Osteocyte (in vitro differentiated cells): ENCODE measurements at places on chromosomes 13 and 19. TPM values are rescaled to one million over a fixed set of nuclear protein-coding genes. Genes with fewer than 3 reads are reported as not detected.

The PGLYRP1 gene
- not detected in 2 replicates for total RNA-seq

The KLK4 gene
- total RNA-seq = not detected in 2 replicates

The CABP5 gene
- total RNA-seq = not detected in 2 replicates

DNA sequence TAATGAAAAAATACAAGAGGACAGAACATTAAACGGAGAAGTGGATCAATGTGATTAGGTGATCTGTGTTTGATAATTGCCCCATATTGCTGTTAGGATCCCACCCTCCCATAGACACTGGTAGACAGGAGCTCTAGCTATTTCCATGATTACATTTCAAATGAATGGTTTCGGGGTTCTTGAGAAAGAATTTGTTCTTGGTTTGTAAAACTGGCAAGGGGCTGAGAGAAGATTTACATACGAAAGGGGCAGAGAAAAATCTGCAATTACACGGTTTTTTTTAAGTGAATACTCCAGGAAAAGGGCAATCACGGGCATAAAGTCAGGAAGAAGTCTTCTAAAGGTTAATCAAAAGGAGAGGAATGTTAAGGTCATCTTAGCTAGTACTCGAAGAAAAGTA is 2125.7 kb upstream of the PCDH20 start:
- DNase-seq = no peak

GRCh38 chr13:30037766-30038165 is 187.3 kb upstream of the UBL3 start:
- no peak for DNase-seq

- no peak for DNase-seq
Measured at GRCh38 chr13:41017817-41018601, 1.1 kb downstream of the ELF1 start.

- no peak for DNase-seq
Measured at GRCh38 chr19:50702871-50703829, 16.5 kb downstream of the SHANK1 start.

The CYSLTR2 gene
- total RNA-seq = not detected in 2 replicates

- no peak for DNase-seq
Measured at GRCh38 chr13:24038841-24039330, 121.6 kb upstream of the SPATA13 start.

- no peak for DNase-seq
Measured at GRCh38 chr13:77300176-77301037, 26.5 kb downstream of the MYCBP2 start.

The IGFL3 gene
- total RNA-seq = not detected in 2 replicates

DNA sequence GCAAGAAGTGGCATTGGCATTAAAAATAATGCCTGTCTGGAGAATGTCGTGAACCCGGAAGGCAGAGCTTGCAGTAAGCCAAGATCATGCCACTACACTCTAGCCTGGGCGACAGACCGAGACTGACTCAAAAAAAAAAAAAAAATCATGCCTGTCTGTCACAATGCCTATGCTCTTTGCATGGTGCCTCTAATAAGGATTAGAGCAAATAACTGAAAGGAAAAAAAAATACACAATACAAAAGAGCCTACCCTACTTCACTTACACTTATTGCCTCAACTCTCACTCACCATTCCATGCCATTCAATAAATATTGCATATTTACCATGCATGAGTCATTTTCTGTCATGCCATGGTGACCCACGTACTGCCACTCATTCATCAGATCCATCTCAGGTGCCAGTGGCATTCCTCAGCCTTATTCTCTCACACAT is 49.1 kb downstream of the TBC1D4 start:
- no peak for DNase-seq

DNA sequence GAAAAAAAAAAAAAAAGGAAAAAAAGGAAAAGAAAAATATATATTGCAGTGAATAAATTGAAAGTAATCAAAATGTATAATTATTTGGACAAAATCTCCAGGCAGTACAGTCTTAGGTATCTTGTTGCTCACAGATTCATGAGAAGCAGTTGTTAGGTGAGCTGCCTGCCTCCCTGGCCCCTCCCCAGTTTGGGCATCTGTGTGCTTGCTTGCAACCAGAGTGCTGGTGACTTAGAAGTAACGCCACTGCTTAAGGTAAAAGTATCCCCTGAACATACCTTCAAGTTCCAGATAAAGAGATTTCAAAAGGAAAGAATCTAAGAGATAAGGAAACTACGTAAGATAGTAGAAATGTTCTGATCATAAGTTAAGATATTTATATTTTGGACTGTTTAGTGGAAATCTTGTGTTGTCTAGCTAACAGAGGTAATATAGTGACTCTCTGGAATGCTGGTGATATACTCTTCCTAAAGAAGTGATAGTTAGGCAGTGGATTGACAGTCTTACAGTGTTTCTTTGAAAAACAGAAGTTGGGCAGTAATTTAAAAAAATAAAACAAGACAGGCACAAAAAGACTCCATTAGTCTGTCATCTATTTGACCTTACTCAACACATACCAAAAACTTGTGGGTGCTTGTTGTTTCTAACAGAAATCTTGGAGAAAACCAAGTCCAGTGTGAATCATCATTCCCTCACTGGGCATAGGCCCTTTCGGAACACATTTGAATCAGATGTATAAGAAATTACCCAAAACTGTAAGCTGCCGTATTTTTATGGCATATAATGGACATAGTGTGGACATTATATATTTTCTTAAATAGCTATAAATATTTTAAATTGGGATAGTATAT is 38.3 kb upstream of the KCTD4 start:
- DNase-seq = no peak

DNA sequence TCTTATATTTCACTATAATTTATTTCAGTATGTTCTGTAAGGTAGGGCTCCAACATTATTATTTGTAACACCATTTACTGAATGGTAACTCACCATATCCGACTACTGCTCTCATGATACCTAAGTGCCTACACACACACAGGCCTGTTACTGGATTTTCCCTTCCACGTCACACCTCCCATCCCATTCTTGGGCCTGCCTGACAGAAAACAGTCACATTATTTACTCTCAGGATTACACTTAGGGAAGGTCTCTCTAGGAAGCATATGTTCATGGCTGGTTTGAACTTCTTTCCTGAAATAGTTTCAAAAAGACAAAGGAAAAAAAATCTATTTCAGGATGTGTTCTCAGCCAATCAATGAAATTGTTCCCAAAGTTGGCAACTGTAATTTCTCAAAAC is 102.3 kb upstream of the DOCK9 start:
- no peak for DNase-seq

GRCh38 chr13:52845766-52846566 is 2.5 kb downstream of the PCDH8 start:
- no peak for DNase-seq

DNA sequence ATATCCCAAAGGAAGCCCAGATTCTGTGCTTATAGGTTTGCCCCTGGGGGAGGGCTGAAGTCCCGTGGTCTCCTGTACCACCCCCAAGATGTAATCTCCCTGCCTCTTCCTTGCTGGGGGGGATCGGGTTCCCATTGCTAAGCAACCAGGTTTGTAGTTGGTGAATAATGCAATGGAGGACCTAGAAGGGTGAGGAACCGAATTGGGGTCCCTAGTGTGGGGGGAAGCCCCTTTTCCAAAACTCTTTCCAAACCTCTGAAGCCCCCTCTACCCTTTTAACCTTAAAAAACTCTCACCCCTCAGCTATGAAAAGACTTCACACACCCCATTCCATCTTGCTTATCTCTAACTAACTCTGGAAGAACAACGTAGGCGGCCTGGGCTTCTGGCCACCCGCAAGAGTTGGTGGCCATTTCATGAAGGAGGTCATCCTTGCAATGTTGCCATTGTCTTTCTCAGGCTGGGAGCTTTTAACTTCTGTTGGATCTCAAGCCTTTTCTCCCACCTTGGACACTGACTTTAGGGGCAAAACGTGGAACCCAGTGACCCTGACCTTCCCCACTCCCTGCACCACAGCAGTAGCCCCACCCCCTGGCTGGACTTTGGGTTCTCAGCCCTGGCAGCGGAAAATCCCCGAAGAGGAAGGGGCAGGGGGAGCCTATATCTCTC is 661 bp downstream of the PALM3 start:
- no peak for DNase-seq

DNA sequence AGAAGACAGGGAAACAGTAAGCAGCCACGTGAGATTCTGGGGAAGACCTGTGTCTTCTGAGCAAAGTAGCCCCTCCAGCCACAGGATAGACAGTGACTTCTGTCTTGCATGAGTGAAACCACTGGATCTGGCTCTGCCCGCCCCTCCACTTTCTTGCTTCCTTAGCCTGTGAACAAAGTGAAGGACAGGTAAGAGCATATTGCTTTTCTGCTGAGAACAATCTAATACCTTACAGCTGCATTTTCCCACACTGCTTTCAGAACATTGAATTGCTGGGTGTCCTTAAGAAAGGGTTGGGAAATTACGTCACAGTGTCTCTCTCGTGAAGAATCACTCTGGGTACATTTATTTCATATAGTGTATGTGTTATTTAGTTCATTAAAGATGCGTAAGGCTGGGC is 11.1 kb downstream of the SLC25A15 start:
- DNase-seq = no peak

The TMC4 gene
- total RNA-seq = 2.0 and 2.7 TPM in 2 replicates

GRCh38 chr13:76799696-76800095 is 86.5 kb downstream of the KCTD12 start:
- no peak for DNase-seq

DNA sequence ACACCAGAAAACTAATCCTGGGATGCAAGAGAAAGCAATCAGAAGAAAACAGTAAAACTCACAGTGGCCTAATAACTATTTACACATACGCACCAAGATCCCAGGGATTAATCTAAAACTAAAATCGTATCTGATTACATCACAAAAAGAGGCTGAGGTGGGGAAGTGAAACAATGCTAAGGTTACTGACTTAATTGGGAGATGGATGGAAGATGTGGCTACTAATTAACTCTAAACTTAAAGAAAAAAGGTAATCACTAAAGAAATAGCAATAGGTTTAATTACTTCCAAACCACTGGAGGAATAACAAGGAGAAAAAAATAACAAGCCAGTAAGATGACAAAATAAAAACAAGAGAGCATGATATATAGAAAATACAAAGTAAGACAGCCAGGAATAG is 50.4 kb downstream of the NUFIP1 start:
- DNase-seq = no peak

DNA sequence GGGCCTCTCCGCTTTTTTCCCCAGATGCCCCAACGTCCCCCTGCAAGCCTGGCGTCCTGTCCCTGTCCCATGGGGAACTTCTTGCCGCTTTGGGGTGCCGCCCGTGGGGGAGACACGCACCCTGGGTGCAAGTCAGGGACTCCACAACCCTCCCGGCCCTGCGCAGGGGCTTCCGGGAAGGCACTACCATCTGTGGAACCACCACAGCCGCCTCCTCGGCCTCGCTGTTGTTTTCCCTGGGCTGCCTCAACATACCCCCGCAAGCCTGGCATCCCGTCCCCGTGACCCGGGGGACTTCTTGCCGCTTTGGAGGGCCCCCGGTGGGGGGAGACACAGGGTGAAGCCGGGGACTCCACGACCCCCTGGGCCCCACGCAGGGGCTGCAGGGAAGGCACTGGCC is 238.4 kb downstream of the TUBA3C start:
- no peak for DNase-seq

The VAV1 gene
- total RNA-seq = not detected in 2 replicates

- DNase-seq = no peak
Measured at GRCh38 chr13:82739881-82740280, 1142.4 kb downstream of the SLITRK1 start.

DNA sequence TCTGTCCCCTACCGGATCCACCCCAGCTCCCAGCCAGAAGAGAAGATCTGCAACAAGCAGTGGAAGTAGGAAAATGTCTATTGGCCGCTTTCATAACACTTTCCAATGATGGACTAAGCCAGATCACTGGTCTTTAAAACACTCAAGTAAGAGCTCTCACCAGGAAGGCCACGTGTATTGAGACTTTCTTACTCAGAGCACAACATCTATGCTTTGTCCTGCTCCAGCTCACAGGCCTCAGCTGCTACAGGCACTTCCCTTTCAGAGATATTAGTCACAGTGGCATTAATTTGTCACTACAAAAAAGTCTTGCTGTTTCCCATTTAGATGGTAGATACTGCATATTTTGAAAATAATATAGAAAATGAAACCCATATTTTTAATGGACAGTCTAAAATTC is 164.2 kb downstream of the ABCC4 start:
- DNase-seq = no peak

GRCh38 chr13:113216254-113217048 is 7.0 kb downstream of the CUL4A start:
- peak; percentile 66 for DNase-seq

The KANK3 gene
- total RNA-seq = 0.30 TPM in 1 of 2 replicates, not detected in the other

DNA sequence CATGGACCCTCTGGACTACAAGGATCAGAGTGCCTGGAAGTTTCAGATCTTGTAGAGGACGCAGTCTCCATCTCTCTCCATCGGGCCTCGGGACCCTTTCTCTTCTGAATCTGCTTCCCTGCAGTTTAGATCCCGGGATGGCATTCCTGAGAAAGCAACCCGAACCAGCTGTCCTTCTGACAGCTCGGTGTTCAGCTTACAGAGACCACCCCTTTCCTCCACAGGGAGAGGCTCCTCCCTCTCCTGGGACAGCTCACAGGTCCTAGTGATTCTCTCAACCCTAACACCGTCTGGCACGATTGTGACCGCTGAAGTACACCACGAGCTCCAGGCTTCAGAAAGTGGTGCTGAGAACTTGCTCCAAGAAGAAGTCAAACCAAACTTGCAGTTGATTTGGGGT is 18.2 kb downstream of the CRX start:
- DNase-seq = no peak

The PRX gene
- 5.0 and 5.7 TPM in 2 replicates for total RNA-seq

- no peak for DNase-seq
Measured at GRCh38 chr13:25973576-25973975, 78.2 kb downstream of the SHISA2 start.

DNA sequence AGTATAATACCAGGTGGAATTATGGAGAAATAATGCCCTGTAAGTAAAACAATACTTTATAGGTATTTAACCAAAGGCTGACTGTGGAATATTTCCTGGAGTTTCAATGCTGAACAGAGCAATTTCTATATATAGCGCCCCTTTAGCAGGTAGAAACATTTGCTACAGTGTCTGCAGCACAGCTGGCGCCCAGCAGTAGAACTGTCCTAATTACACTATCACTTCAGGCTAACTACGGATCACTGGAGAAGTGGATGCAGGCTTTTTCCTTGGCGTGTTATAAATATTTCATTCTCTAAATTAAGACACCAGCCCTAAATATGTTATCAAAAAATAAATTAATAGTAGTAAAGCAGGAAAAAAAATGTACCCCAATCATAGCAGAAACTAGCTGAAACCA is 3.1 kb downstream of the SHISA2 start:
- DNase-seq = peak; percentile 2

- DNase-seq = no peak
Measured at GRCh38 chr13:108475181-108475580, 154.2 kb upstream of the MYO16 start.

GRCh38 chr13:103859952-103860351 is 793.7 kb upstream of the SLC10A2 start:
- no peak for DNase-seq

GRCh38 chr19:1923319-1923718 is 17.7 kb upstream of the CSNK1G2 start:
- no peak for DNase-seq

The PLK5 gene
- total RNA-seq = 0.54 TPM in 1 of 2 replicates, not detected in the other

DNA sequence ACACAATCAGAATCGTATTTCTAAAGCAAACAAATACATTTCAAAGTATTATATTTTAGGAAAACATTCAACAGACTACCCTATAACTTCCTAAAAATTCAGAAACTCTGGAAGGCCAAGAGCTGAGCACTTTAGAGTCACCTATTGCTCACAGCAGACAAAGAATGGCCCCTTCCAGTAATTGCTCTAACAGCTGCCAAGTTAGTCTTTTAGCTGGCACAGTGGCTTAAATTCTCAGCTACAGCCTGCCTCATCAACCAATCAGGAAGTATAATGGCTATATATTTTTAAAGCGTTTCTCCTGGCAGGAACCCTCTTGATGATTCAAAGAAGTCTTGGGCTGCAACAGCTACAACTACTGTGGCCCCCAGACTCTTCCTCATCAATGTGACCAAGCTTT is 14.9 kb upstream of the SLITRK5 start:
- DNase-seq = no peak
